ENCODE measurements at places on chromosomes 3 and 15.

DNA sequence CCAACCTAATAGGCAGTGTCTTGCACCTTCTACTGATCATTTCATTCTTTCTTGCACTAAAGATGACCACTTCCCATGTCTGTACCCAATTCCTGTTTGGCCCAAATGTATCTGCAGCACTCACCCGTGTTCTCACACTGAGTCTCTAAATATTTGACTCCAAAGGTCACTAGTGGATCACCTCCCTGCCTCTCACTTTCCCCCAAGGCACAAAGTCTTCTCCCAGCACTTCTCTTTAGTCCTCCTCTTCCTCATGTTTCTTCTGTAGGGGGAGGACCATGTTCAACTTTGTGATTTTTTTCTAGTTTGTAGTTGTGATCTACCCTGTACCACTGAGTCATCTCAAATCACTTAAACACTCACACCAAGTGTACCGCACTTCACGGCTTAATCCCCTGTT lies 13.9 kb downstream of the NR1I2 start:
- no peak for DNase-seq

- no peak for DNase-seq
Measured at GRCh38 chr15:73455876-73456275, 12.9 kb downstream of the REC114 start.

- DNase-seq: no peak
Measured at GRCh38 chr3:45224824-45225464, 1.1 kb downstream of the TMEM158 start.

DNA sequence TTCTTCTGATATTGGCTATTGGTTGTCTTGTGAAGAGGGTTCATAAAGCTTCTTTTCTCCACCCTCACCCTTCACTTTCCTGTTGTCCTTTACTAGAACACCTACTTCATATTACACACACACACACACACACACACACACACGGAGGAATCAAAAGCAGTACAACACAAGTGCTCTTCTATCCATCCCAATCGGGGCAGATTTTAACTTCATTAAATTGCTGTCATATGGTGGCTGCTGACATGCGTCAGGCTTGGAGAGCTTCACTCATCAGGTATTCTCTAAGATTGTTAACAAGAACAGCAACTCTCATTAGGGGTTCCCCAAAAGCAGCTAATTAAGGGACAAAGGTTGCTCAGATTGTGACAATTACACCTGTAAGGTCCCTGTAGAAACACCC lies 239.1 kb upstream of the MEIS2 start:
- DNase-seq: no peak

DNA sequence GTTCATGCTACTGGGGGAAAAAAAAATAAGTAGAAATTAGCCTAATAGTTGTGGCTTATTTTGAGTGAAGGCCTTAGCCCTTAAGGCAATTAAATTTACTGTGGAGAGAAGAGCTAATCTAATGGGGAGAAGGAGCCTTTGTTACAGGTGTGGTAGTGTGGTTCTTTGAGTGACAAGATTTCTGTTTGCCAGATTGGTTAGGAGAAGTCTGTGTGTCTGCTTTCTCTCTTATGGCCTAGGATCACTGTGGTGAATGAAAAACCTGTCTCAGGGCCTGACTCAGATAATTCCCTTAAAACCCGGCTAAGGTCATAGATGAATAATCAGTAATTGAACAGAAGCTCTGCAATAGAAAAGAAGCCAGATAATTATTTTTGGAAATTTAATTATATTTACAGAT lies 27.0 kb downstream of the OPA1 start:
- no peak for DNase-seq

DNA sequence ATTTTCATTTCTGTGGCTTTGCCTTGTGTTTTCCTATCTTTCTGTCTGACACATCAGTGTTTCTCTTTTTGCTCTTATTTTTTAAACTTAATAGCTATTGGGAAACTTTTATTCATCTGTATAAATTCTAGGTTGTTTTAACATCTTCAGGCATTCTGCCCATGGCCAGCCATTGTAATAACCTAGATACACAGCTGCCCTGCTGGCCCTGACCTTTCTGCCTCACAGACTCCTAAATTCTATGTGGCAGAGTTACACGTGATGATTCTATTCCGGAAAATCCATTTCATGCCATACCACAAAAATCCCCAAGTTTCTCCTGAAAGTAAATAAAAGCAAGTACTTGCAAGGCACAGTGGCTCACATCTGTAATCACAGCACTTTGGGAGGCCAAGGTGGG lies 150.1 kb downstream of the UACA start:
- no peak for DNase-seq

DNA sequence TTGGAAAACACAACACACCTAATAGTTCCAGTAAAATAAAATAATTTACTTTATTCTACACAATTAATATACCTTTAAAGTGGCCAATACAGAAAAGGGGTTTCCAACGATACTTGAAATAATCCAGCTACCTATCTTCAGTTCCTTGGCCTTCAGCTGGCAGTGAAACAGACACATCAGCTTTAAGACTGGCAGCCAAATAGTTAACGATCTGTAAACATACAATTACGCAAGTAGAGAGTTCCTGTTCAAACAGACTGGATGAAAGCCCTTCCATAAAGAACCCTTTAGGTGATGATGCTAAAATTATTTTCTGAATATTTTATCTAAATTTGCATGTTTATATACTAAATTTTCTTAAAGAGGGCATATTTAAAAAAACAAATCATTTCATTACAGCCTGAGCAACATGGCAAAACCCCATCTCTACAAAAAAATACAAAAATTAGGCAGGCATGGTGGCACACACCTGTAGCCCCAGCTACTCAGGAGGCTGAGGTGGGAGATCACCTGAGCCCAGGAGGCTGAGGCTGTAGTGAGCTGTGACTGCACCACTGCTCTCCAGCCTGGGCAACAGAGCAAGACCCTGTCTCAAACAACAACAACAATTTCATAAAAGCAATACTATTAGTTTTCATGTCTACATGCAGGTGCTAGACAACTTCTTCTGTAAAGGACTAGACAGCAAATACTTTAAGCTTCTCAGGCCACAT lies 12.9 kb downstream of the DYNC1LI1 start:
- DNase-seq: no peak

GRCh38 chr3:13012221-13012691 lies 61.0 kb downstream of the IQSEC1 start:
- DNase-seq: peak; percentile 14

GRCh38 chr3:192892981-192893700 lies 24.5 kb downstream of the MB21D2 start:
- DNase-seq: peak; percentile 9

DNA sequence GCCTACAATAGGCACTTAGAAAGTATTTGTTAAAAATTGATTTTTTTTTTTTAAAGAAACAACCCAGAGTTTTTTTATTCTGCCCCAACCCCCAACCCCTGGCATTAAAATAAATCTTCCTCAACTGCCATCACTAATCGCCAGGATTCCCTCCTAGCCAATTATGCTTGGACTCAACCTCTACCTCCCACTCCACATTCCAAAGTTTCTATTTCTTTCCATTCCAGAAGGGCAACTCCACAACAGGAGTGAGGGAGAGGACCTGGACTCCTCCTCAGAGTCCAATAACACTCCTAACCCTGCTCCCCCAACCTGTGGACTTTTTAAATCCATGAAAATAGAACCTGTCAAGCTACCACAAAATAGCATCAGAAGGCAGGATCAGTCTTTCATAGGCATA lies 99.4 kb downstream of the ADAMTS9 start:
- DNase-seq: no peak

DNA sequence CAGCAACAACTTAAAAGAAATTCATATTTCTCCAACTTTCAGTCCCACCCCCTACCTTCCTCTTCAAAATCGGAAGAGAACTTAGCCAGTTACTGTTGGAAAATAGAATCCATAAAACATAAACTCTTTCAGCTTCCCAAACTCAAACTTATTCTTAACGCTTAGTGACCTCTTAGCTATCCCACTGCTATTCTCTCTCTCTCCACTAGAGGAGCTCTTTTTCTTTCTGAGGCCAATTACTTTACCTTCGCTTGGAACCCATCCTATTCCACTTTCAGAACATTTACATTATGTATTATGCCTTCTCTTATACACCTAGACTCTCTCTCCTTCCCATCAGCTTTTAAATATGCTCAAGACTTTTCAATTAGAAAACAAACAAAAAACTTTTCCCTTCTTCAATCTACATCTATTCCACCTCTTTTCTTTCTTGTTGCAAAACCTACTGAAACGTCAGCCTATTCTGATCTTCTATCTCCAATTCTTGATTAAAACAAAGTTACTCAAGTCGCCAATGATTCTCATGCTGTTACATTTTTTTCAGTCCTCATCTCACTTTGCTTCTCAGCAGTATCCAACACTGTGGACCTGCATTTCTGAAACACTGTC lies 13.4 kb upstream of the GHSR start:
- no peak for DNase-seq

Measured in activated T-cell treated with anti-CD3 and anti-CD28 coated beads for 1 hour (primary cell).